CD4-positive, alpha-beta T cell treated with Interleukin-6 for 4 hours (primary cell): ENCODE measurements at places on chromosomes 3 and 15.

GRCh38 chr3:172076212-172076611 is 36.8 kb downstream of the FNDC3B start:
- DNase-seq: no peak

- no peak for DNase-seq
Observed at GRCh38 chr3:115974940-115975339, 351.6 kb downstream of the GAP43 start.

GRCh38 chr3:134464064-134464688 is 21.6 kb downstream of the ANAPC13 start:
- DNase-seq: no peak

- DNase-seq: peak; percentile 1
Observed at GRCh38 chr3:3296979-3297381, 117.5 kb upstream of the CRBN start.

DNA sequence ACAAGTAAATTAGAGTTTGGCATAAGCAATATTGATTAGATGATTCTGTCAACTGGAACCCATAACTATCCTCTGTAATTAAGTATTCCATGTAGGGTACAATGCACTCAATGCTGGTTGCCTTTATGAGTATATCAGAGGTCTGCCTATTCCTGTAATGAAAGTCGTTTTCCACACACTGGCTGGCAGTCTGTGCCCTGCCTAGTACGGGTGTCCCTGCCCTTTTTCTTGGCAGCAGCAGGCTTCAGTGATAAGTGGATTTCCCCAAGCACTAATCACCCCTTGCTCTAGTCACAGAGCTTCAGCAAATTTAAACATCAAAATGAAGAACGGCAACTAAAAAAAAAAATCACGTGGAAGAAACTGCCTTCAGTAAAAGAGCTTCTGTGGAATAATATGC is 294.8 kb upstream of the STT3B start:
- DNase-seq: no peak

- DNase-seq: no peak
Observed at GRCh38 chr3:63910001-63910400, 2.2 kb downstream of the SCAANT1 start.

DNA sequence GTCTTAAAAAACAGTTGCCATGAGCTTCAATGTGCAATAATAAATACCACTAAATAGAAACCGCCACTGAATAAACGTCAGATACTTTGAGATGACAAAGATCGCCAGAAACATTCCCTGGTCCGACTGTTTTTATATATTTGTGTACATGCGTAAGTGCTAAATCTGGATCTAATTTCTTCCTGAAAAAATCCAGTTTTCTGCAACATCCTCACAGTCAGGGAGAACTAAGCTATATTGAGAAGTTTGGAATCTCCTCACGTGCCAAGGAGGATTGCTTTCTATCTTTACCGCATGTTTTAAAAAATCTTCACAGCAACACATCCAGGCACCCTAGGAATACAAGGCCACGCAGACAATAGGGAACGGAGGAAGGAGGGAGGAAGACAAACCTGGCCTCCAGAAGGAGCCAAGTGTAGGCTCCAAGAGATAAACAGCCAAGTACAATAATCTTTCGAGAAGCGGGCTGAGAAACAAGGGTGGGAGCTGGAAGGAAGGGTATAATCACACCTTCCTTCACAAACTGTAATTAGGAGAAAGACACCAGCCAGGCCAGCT is 5.7 kb downstream of the VGLL4 start:
- no peak for DNase-seq

DNA sequence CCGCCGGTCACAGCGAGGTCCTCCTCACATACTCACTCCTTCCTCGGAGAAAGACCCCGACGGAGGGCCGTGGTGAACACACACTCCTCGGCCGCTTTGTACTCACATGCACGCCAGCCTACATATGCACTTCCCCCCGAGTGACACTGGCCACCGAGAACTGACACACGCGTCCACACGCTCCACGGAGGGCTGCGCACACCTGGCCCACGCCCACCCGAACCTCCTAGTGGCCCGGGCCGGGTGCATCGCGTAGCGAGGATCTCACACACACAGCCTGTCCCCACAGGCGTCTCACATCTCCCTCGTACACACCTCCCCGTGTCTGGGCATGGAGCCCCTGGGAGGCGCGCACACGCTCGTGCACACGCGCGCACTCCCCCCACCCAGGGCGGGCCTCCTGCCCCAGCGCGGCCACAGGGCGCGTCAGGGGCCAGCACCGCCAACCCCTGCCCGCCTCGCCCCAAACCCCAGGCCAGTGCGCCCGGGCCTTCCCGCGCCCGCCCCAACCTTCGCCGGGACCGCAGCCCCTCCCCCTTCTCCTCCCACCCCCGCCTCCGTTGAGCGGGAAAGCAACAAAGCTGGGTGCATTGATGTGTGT is 411 bp upstream of the C3orf70 start:
- no peak for DNase-seq

GRCh38 chr15:25693321-25694238 is 169.5 kb downstream of the ATP10A start:
- DNase-seq: peak; percentile 40

DNA sequence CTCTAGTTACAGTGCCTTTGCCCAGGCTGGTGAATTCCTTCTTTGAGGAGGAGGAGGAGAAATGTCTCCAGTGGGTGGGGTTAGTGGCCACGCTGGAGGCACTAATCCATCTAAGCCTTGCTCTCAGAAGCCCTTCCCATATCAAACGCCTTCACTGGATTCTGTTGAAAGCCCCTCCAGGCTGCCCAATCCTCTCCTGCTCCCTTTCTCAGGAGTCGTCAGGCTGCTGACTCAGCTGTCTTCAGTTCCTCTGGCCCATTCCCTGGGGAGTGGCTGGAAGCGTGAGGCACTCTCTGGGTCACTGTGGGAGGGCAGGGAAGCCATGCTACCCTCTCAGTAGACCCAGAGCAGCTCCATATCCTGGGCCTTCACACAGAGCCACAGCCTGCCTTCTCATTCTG is 2.7 kb downstream of the AP2M1 start:
- no peak for DNase-seq

- DNase-seq: no peak
Observed at GRCh38 chr3:71400986-71401451, 182.5 kb downstream of the FOXP1 start.

DNA sequence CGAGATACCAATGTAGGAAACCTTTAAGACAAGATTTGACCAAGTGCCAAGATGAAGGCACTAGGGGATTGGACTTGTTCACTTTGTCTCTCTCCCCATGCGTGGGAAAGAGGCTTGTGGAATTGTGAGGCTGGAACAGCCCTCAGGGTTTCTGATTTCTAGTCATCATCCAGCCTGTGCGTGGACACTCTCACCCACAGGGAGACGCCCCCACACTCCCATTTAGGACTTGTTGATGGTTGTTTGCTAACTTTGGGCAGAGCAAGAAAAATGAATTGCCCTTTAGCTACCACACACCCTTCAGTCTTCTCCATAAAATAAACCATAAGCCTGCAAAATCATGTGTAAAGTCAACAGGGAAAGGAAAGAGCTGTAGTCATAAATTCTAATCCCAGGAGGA is 18.4 kb downstream of the ACKR2 start:
- no peak for DNase-seq

DNA sequence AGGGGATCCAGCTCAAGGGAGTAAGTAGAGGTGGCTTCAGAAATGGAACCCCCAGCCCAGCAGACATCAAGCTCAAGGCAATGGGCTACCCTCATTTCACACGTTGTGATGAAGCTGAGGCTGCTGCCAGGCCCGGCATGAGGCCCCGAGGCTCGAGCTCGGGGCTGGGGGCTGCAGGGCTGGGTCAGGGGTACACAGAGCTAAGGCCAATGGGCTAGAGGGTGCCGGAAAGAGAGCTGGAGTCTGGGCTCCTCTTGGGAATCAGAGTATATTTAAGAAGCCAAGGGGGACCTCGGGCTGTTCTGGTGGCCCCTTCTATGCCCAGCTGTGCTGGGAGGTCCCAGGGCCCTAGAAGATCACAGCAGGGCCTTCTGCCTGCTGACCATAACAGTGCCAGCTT is 7.4 kb downstream of the PRSS50 start:
- no peak for DNase-seq

GRCh38 chr3:59273976-59274375 is 224.2 kb upstream of the CFAP20DC start:
- no peak for DNase-seq

GRCh38 chr3:72114773-72115172 is 329.8 kb upstream of the PROK2 start:
- no peak for DNase-seq

GRCh38 chr3:108319428-108320082 is 23.2 kb downstream of the HHLA2 start:
- DNase-seq: no peak

GRCh38 chr3:142866841-142867631 is 21.8 kb downstream of the PCOLCE2 start:
- no peak for DNase-seq

- DNase-seq: peak; percentile 71
Observed at GRCh38 chr3:9727041-9727595, 4.4 kb upstream of the BRPF1 start.
